NCI-H1092 (cell line): ENCODE measurements at places on chromosomes 13 and 19.

DNA sequence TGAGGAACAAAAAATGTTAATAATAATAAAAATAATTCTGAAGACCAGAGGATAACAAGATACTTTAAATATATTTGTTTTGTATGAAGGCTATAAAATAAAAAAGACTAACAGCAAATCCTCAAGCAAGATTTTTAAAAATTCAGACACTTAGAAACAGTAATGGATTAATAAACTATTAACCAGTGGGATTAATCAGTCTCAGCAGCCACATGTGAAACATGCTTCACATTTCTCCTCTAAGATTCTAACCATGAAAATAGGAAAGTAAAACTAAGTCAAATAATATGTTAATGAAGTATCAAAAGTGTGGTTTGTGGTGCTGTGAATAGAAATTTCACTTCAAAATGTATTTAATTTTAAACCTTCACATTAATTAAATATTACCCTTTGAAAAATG is 57.4 kb downstream of the KCNRG start:
- DNase-seq = no peak

GRCh38 chr19:49014123-49014869 is 2.6 kb downstream of the LHB start:
- no peak for DNase-seq

- DNase-seq = peak; percentile 92
Observed at GRCh38 chr19:18157465-18158063, 4.6 kb downstream of the PIK3R2 start.

DNA sequence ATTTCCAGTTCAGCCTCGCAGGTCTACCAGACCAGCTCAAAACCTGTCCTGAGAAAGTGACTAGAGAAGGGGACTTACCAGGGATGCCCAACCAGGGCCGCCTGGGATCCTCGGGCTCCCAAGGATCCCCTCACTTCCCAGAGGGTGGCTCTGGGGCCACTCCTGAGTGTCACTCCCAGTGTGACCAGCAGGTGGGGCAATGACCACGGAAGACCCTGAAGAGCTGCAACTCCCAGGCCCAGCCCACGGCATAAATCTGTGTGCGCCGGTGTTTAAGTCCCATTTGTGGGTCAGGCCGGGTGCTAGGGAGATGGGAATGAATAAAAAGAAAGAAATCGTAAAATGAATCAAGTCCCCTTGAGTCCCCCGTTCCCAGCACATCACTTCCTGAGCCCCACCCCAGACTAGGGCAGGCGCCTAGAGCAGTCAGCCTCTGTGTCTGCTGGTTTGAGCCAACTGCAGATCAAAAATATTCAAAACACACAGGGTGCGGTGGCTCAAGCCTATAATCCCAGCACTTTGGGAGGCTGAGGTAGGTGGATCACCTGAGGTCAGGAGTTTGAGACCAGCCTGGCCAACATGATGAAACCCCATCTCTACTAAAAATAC is 10.7 kb downstream of the PTGIR start:
- DNase-seq = peak; percentile 31

GRCh38 chr19:13270514-13271105 is 120.4 kb downstream of the IER2 start:
- no peak for DNase-seq

DNA sequence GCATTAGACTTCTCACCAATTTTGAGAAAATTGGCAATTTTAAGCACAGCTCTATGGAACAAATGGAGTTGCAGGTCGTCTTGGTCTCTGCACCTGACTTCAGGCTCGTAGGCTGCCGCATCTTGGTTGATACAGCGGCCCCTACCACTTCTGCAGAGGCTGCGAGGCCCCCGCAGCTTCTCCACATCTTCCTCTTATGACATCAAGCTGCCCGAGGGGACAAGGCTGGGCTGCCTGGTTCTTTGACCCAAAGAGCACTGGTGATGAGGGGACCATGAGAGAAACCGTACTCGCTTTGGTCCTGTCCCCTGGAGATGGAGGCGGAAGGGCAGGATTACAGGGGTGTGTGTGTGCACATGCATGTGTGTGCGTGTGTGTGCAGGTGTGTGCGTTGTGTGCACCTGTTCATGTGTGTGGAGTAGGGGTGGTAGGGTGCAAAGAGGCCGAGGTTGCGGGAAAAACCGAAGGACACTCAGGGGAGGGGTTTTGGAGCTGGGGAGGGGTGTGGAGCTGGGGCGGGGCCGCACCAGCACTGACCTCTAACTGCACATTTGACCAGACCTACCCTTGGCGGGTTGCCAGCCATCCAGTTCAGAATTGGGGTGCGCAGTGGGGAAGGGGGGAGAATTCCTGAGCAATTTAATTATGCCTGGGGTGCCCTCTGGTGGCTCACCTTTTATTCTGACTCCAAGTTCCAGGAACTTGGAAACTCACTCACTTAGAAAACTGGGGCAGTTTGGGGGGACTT is 65.1 kb upstream of the ARHGEF7 start:
- peak; percentile 12 for DNase-seq

DNA sequence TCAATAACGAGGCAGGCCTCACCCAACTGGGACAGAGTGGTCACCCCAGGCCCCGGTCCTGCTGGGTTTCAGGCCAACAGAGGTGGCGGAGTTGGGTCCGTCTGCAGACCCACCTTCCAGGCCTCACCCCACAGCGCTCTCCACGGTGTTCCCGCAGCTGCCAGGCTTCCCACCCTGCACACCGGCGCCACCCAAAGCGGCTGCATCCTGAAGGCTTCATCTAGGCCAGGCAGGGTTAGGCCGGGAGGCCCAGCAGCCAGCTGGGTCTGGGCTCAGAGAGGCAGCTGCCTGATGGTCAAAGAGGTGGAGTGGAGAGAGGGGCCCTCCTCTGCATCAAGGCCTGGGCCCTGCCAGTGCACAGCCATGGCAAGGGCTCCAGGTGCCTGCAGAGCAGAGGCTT is 44.1 kb downstream of the EPSTI1 start:
- no peak for DNase-seq

DNA sequence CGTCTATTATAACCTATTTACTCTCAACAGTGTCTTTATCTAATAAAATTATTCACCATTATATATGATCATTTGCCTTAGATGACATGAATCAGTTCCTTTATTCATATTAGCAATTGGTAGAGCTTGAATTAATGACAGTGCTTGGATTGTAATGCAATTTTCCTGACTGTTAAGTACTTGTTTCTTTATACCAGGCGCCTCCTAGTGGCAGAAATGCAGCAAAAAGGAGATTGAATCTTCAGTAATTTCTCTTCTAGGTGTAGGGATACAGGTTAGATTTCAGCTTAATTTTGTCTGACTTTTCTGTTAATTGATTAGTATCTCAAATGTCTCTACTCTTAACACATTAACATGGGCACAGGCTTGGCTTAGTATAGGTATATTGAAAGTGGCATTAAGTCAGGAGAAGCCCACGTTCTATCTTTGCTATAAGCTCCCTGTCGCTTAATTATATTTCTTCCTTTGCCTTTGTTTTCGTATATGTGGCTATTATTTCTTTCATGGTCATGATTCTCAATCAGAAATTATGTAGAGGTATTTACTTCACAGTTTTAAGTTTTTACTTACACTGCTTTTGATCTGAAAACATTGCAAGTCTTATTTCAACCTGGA is 9.1 kb upstream of the LHFPL6 start:
- DNase-seq = peak; percentile 46

DNA sequence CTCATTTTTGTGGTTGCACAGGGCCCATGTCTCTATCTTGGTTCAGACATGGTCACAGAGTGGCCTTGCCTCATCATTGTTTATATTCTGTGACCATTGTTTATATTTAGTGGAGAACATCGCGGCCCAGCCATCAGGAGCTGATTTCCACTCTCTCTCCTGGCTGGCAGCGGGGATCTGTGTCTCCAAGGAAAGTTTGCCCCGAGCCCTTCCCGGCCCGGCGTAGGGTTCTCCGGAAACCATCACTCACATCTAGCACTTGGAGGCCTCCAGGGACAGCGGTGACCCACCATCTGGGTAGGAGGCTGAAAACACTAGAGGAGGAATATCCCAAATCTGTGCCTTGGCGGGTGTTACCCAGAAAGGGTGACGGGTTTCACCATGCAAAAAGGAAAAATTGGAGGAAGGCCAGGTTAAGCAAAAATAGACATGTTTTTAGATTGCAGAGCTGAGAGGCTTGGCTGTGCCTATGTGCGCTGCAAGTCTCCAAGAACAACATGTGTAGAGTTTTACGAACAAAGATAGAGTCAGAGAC is 726 bp upstream of the ZNF358 start:
- no peak for DNase-seq

DNA sequence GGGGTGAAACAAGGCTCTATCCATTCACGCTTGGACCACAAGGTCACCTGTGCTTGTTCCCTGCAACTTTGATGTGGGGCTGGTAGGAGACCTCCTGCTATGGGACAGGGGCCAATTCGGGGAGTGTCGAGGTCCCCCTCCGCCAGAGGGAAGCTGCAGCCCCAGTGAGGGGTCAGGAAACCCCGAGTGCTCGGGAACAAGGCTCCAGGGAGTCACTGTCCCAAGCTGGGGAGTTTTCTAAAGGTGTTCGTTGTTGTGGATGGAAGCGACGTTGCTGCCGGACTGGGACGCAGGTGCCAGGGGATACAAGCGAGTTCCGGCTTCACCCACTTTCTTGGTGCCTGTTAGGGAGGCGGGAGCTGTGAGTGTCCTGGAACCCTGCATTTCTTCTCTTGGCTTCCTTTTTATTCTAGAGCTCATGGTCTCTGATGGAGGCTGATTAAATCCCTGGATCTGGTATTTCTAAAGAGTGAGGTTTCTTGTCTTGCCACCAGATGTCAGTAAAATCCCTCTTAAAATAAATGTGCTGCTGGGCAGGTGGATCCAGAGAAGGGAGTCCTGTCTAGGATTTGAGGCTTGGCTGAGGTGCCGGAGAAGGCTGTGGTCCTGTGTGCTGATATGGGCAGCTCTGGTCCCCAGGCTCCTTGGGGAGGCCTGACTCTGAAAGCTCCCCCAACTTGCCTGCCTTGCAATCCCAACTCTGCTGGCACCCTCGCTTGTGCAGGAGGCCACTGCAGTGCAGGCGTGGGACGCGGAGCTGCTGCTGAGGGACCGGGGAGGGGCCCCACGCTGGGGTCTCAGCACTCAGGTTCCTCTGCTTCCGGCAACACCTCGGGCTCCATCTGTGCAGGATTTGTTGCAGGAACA is 153.9 kb downstream of the TEX29 start:
- DNase-seq = peak; percentile 81

DNA sequence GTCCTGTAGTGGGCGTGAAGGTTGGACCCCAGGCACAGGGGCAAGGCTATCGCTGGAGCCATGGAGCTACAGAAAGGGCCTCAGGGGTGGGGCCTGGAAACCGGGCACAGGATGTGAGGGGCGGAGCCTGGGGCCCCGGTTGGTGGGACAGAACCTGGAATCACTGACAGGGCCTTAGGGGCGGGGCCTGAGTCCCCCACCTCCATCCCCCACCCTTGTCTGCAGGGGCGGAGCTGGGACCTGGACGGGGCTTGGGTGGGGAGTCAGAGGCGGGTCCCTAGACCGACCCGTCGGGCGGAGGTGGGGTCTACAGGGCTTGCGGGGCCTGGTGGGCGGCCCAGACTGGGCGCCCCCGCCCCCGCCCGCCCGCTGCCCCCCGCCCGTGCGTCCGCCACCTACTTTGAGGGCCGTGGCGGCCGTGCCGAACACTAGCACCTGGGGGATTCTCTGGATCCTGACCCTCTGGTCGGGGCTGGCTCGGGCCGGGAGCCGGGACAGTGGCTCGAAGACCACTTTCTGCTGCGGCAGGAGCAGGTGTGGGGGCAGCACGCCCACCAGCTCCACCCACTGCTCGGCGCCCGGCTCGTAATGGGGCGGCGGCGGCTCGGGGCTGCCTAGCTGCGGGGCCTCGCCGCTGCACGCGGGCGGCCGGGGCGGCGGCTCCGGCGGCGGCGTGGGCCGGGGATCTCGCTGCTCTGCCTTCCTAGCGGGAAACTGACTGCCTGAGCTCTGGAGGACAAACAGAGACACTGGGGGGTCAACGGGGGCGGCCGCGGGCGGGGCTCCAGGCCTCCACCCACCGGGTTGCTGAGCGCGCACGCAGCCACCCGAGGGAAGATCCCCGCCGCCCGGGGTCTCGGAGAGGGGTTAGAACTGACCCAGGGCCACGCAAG is 26.3 kb downstream of the DCAF15 start:
- DNase-seq = peak; percentile 28

DNA sequence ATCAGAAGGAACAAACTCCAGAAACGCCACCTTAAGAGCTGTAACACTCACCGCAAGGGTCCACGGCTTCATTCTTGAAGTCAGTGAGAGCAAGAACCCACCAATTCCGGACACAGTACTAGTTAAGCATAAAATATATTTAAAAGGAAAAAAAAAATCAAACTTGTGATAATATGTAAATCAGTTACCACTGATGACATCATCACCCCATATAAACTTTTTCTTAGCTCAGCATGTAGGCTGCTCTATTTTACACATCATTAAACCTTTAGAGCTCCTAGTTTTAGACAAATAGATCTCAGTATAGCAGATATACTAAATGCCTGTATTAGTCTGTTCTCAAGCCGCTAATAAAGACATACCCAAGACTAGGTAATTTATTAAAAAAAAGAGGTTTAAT is 668.1 kb downstream of the PCDH9 start:
- DNase-seq = no peak

GRCh38 chr19:51803967-51804366 is 9.0 kb downstream of the FPR3 start:
- no peak for DNase-seq

- no peak for DNase-seq
Observed at GRCh38 chr13:113904411-113904810, 40.5 kb upstream of the GAS6 start.

DNA sequence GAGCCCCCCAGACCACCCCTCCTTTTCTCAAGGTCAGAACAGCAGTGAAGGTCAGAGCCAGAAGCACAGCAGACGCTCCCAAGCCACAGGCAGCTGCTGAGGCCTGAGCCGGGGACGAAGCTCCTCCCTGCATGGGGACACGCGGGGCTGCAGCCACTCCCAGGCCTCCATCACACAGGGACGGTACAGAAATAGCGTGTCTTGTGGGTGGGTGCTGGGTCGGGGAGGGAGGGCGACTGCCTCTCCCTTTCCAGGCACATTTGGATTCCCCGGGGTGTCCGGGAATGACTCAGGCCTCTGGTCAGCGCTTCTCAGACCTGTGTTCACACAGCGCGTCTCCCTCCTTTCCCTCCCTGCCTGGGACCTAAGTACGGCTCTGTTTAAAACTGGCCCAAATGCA is 33.2 kb downstream of the RASA3 start:
- DNase-seq = peak; percentile 66

- DNase-seq = no peak
Observed at GRCh38 chr13:31919971-31920726, 111.4 kb upstream of the FRY start.

GRCh38 chr19:42427313-42427712 is at the start of gene LIPE:
TSS of gene LIPE (minus strand) at chr19:42427388. CDS start at chr19:42427149, 239 bp downstream.
- DNase-seq = no peak

- no peak for DNase-seq
Observed at GRCh38 chr19:29365836-29366417, 153.0 kb upstream of the UQCRFS1 start.

DNA sequence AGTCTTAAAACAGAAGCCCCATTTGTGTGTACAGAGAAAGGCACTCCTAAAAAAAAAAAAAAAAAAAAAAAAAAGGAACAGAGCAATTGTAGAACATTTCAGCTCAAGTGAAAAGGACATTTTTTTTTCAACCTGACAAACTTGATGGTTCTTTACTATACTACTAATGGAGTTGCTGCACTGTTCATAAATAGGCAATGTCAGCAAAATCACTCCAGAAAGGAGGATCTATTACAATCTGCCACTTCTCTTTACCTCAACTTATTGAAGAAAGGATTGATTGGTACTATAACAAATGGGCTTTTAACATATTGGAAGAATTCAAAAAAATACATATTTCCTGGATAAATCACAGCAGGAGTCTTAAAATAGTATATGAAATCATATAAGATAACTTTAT is 1517.7 kb downstream of the SLITRK1 start:
- no peak for DNase-seq
